ENCODE measurements at places on chromosomes 7 and 10.

GRCh38 chr10:129768437-129769355 is 195.4 kb downstream of the EBF3 start:
- DNase-seq = peak; percentile 68

GRCh38 chr7:31443457-31443856 is 70.4 kb upstream of the ITPRID1 start:
- peak; percentile 51 for DNase-seq

DNA sequence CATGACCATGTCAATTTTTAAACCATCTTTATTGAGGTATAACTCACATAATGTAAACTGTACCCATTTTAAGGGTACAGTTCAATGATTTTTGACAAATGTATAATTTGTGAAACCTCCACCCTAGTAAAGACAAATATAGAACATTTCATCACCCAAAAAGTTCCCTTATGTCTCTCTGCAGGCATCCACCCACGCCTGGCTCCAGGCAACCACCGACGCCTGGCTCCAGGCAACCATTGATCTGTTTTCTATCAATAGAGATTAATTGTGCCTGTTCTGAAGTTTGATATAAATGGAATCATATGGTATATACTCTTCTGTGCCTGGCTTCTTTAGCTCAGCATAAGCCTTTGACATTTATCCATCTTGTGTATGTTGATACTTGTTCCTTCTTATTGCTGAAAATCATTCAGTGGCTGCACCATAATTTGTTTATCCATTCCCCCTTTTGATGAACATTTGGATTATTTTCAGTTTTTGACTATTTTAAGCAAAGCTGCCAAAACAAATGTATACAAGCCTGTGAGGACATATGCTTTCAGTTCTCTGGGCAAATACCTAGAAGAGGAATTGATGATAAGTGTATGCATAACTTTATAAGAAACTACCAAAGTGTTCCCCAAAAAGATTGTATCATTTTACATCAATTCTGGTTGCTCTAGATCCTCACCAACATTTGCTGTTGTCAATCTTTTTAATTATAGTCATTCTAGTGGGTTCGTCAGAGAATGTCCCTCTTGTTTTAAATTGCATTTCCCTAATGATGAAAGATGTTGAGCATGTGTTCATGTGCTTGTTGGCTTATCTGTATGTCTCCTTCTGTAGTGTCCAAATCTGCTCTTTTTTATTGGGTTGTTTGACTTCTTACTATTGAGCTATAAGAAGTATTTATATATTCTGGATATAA is 55.7 kb upstream of the HECTD2 start:
- no peak for DNase-seq

GRCh38 chr7:144834641-144835144 is 1.2 kb downstream of the TPK1 start:
- peak; percentile 23 for DNase-seq

GRCh38 chr7:7476381-7476780 is 59.3 kb downstream of the COL28A1 start:
- DNase-seq = no peak

DNA sequence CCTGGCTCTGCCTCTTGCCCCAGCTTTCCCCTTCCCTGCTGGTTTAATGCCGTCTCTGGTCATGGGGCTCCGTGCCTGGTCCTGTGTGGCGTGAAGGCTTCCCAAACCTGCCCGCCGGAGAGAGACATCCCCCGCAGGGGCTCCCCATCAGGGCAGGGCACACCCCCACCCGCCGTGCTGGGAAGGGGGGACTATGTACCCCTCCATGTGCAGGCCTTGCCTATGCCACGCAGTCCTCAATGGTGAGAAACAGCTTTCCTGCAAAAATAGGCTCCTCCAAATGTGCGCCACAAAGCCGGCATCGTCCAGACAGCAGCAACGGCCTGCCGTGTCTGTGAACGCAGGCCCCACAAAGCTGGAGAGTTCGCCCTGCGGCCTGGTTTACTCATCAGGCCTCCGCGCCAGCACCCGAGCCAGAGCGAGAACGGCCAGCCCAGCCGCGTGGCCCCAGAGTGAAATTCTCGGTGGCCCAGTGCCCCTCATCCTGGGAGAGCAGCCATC is 313.4 kb downstream of the DNAJB6 start:
- no peak for DNase-seq

DNA sequence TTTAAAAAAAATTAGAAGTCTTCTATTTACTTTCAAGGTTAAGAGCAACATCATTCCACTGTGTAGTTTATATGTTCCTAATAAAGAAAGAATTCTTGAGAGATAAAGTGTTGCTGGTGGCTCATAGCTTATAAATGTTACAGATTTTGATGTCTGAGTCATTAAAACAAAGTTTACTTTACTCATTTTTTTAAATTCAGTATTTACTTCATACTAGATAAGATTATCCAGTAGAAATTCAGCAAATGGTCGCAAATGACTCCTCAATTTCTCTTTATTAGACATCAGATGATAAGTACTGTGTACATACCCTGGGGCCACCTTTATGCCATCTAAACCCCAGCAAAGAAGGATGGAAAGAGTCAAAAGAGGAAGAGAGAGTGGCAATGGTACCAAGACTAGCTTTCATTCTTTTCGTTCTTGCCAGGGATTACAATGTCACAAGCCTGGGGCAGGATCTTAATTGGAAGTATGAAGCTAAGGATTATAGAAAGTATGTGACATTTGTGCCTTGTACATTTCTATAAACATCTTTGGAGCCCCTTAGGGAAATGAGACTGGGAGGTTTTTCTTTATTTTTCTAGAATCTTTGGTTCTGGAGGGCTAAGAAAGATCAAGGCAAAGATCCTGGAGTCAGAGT is 206.1 kb downstream of the CHRM2 start:
- no peak for DNase-seq

- peak; percentile 30 for DNase-seq
Measured at GRCh38 chr7:131302876-131303707, 24.6 kb upstream of the MKLN1 start.

DNA sequence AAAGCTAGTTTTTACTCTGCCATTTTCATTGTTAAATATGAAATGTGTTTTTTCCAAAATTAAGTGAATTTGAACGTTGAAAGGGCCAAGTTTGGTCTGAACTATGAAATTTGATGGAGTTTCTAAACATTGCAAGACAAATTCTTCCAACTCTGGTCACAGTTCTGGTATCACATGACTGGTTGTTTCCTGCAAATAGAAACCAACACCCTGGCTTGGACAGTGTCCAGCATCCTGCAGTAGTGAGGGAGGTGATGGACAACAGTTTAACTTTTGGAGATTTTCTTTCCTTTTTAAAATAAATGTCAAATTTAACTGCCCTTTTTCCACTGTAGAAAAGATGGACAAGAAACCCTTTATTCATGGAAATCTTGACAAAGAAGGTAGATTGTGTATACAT is 54.8 kb upstream of the AGBL3 start:
- DNase-seq = no peak

DNA sequence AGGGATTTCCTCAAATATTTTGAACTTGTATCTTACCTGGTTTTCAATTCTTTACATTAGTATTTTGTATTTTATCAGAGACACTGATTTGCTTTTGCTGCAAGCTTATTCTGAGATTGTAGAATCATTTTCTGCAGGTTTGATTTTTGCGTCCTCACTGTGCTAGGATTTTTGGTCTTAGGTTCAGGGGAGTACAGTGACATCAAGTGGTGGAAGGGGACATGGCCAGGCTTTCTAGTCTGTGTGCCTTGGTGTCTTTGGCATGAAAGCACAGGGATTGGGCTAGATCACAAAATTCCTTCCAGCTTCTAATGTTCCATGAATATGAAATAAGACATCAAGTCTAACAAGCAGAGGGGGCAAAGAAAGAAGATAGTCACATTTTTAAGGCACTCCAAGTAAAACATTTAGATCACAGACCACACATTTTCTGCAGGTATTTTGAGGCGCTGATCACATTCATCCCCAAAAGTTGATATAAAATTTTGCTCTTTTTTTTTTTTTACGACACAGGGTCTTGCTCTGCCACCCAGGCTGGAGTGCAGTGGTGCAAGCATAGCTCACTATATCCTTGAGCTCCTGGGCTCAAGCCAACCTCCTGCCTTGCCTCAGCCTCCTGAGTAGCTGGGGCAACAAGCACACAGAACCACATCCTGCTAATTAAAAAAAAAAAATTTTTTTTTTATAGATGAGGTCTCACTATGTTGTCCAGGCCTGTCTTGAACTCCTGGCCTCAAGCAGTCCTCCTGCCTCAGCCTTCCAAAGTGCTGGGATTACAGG is 124.4 kb downstream of the PON1 start:
- peak; percentile 40 for DNase-seq

- no peak for DNase-seq
Measured at GRCh38 chr10:97131666-97132065, 54.1 kb downstream of the SLIT1 start.

DNA sequence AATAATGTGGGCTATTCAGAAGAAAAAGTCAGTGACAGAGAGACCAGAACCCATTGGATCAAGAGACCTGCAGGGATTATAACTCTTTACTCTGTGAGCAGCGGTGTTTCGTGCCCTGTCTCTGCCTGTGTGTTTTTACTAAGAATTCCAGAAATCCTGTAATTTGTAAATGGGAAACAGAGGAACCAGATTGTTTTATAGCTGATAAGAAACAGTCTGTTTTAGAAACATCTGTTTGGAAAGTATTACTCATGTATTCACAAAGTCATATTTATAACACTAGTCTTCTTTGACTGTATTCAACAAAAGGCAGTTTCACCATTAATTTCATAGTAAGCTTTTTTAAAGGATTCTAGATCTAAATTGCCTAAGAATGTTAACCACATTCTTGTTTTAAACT is 30.0 kb upstream of the VDAC2 start:
- DNase-seq = no peak

DNA sequence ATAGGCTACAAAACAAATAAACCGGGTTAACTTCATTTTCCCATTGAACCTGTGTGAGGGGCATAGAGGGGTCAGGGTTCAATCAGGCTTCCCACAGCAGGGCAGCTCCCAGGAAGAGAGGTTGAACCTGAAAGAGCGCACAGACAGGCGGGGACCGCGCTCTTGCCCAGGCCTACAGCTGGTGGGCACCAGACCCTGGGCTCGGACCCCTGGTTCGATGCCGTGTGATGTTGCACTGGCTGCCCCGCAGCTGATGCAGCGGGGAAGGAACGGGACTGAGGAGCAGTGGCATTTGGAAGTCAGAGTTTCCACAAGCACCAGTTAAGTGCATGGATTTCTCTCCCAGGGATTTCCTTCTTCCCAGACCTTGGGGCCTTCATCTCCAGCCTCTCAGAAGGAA is 72.6 kb upstream of the INSIG1 start:
- DNase-seq = no peak

- DNase-seq = no peak
Measured at GRCh38 chr7:72924386-72924732, 536 bp upstream of the POM121 start.

DNA sequence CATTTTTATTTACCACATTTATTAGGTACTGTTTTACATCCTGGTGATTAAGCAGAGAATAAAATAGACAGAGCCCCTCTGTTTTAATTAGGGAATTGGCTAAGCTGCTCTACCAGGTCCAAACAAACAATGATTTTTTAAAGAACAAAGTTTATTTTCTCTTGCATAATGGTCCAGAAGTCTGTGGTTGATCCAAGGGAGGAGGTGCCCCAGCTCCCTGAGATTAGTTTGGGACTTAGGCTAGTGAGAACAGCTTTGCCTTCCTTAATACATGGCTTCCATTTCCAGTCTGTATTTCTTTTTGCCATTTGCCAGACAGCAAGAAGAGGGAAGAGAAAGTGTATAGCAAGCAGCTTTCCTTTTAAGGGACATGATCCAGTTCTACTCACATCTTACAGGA is 2.9 kb upstream of the MIOS start:
- no peak for DNase-seq

DNA sequence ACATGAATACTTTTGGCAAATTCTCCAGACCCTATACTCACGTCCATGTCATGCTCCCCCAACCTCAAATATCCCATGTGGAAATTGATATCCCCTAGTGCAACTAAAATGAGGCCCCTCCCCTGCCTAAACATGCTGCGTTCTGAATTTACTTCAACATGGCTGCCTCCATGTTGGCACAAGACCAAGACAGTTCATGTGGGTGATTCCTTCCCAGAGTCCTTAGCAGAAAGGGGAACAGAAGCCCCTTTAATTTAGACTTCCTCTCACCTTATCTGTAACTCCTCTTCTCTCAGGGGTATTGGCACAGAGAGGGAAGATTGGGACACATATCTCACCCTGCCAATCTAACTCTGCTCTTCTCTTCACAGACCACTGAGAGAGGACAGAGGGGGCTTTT is 24.5 kb upstream of the SLC26A3 start:
- DNase-seq = no peak

DNA sequence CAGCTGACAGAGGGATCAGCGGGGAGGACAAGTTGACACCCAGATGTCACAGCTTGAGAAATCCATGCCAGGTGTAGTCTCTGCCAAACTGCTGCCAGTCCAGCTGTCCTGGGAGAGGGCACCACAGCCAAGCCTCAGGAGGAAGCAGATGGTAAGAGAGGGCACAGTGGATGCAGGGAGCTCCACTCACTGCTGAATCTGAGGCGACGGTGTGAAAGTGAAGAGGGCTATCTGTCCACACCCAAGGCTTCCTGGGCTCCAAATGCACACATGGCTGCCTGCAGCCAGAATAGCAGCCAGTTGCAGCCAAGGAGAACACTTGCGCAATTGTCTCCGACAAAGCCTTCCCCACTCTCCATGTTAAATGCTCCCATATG is 502.4 kb downstream of the GRID1 start:
- no peak for DNase-seq

- peak; percentile 84 for DNase-seq
Measured at GRCh38 chr7:8389593-8390261, 43.7 kb upstream of the NXPH1 start.

- DNase-seq = no peak
Measured at GRCh38 chr7:100017875-100018274, 2.5 kb downstream of the ZKSCAN1 start.

GRCh38 chr7:6379886-6380285 is 67.9 kb downstream of the DAGLB start:
- DNase-seq = no peak

GRCh38 chr7:107150375-107151073 is 18.3 kb upstream of the HBP1 start:
- DNase-seq = no peak

DNA sequence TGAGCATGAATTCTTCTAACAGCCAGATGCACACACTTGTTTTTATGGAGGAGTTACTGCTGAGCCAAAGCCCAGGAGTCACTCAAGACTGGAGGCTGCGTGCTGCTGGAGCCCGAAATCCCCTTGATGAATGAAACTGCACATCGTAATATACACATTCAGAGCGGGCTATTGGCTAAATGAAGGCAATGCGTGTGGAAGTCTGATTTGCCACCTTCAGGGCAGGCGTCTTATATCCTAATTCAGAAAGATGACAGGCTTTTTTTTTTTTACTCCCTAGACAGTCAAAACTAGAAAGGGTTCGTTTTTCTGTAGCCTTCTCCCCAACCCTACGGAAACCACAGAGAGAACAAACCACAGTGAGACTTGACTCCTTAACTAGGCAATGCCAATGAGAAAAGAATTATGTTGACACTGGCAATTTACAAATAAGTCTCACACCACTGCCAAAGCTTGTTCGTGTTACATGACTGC is 227.2 kb upstream of the KLF14 start:
- no peak for DNase-seq

Data from ELF-1 (cell line).